Activated naive CD4-positive, alpha-beta T cell treated with Interleukin-2 at 50 U/mL for 16 hours (primary cell): ENCODE measurements at places on chromosomes 11 and 22.

- DNase-seq = no peak
Observed at GRCh38 chr11:123184531-123184930, 10.5 kb downstream of the CLMP start.

GRCh38 chr11:68431984-68432645 lies 28.4 kb upstream of the PPP6R3 start:
- DNase-seq = no peak

- no peak for DNase-seq
Observed at GRCh38 chr22:30889996-30890480, 78.5 kb downstream of the MORC2 start.

DNA sequence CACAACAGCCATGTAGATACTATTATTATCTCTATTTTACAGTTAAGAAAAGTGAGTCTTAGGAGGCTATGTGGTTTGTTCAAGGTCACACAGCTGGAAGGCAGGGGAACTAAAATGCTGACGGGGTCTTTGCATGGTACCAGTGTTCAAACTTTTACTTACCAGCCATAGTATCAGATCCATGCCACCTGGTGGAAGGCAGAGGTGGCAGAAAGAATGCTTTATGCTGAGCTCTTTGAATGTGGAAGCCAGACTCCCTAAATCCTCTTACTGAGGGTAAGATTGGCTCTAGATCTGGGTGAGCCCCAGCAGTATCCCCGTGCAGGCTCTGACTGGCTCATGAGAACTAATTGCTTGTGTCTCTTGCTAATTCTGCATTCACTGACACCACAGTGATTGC lies 54.3 kb upstream of the NAV2 start:
- no peak for DNase-seq

GRCh38 chr22:23072077-23072910 lies 2.0 kb downstream of the GNAZ start:
- DNase-seq = no peak

DNA sequence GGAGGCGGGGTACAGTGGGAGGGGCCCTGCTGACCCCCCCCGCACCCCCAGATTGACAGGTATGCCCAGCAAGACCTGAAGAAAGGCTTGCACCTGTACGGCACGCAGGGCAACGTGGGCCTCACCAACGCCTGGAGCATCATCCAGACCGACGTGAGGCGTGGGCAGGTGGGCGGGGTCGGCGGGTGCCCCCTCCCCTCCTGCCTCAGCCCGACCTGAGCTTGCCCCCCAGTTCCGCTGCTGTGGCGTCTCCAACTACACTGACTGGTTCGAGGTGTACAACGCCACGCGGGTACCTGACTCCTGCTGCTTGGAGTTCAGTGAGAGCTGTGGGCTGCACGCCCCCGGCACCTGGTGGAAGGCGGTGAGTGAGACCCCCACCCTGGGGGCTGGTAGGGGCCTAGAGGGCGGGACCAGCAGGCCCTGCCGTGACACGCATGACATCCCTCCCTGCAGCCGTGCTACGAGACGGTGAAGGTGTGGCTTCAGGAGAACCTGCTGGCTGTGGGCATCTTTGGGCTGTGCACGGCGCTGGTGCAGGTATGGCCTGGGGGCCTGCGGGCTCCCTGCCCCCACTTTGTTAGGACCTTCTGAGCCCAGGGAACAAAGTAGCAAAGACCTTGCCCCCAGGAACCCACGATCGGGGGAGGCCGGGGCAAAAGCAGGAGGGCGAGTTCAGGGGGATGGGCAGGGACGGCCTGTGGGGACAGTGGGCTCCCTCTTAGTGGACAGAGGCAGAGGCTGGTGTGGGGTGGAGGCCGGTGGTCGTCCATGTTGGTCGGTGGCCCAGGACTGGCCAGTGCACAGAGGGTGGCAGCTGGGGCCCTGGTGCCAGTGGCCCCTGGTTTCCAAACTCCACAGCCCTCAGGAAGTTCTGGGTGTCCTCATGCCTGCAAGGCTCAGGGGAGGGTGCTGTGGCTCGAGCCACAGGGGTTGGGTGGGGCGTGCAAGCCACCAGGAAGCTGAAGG lies 23.1 kb downstream of the TSPAN4 start:
- DNase-seq = no peak

- DNase-seq = no peak
Observed at GRCh38 chr22:40468616-40469015, 98.2 kb downstream of the SGSM3 start.

GRCh38 chr11:19724765-19725164 lies 12.1 kb downstream of the NAV2 start:
- DNase-seq = no peak

DNA sequence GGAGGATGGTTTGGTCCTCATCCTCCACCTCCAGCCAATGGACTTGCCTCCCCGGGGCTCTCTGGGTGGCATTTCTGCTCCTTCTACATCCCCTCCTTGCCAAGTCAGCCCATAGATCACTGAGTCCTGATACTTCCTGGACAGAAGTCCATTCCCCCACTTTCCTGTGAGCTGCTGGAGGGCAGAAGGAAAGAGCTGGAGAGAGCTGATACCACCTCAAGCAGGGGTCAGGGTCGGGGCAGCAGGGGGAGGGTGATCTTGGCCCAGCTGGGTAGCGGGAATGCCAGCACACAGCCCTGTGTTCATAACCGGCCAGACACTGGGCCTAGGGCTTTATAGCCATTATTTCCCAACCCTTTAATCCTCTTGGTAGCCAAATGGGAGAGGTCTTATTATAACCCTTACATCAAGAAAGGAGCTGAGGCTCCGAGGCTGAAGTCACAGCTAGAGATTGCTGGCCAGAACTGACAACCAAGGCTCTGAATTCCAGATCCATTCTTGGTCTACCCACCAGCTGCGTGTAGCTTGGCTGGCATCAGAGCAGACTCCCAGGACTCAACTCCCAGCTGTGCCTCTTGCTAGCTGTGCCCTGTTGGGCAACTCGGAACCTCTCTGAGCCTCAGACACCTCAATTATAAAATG lies 39.9 kb downstream of the CD6 start:
- DNase-seq = no peak

GRCh38 chr11:59011655-59012397 lies 72.5 kb downstream of the GLYATL1 start:
- no peak for DNase-seq

GRCh38 chr22:20406686-20407408 lies 12.9 kb downstream of the ZNF74 start:
- no peak for DNase-seq

DNA sequence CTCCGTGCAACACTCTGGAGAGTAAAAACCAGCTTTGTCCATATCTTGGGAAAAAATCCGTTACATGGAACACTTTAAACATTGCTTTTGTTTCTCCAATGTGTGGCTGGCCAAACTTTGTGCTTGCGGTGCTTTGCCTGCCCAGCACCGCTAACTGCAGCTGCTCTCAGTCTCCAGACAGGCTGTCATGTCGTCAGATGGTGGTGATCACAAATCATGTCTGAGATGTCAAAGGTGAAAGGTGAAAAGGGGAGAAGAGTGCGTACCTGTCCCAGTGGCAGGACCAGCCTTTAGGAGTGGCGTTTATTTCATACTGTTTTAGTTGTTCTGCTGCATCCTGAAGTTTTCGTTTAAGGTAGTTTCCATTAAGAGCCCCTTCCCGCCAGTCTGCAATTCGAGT lies 17.1 kb upstream of the AGBL2 start:
- DNase-seq = no peak

DNA sequence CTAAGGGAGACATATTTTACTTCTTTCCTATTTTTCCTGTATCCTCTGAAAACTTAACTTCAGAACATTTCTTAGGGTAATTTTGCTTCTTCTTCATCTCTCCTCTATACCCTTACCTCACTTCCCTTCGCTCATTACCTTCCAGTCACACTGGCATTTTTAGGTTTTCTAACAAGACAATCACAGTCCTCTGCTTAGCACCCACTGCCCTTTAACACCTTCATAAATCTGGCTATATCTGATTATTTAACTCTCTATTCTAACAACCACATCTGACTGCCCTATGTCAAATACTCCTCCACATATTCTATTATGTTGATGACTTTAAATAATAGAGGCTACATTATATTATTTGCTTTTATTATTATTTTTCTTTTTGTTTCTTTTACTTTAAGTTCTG lies 1058.0 kb upstream of the CNTN5 start:
- DNase-seq = no peak

DNA sequence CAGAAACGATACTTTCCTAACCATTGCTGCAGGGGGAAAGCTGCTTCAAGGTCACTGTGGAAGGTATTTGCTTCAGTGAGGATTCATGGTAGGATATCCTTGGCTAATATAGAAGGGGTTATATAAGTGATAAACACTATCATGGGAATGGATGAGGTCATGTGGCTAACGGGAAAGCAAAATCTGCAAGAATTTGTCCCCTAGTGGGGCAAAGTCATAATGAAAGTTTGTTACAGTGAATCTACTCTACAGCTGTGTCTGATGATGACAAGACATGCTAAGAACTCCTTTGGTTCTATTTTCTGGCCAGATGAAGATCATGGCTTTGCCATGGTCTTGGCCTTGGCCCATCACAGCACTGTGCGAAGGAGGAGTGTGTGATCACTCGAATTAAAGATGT lies 13.8 kb downstream of the MMP20 start:
- no peak for DNase-seq

- no peak for DNase-seq
Observed at GRCh38 chr22:25753252-25753651, 11.3 kb downstream of the MYO18B start.

GRCh38 chr11:33039274-33040032 lies at the start of gene TCP11L1:
Gene TCP11L1 (plus strand): TSS chr11:33039572. CDS start chr11:33043774, 4,202 bp downstream.
- DNase-seq = peak; percentile 84

DNA sequence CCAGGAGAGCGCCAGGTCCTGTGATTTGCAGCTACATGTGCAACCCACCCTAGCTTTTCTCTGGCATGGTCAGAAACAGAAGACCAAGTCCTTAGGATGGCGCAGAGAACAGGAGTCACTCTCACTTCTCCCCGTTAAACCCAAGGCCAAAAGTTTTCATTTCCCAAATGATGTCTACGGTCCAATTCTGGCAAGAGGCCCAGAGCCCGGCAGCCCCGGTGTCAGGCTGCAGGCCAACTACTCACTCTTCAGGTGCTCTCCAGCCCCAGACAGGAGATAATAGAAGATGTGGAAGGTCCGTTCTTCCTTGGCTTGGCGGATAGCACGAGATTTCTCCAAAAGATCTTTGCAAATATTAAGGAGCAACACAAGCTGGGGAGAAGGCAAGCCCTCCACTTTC lies 67.2 kb downstream of the MYH9 start:
- no peak for DNase-seq

DNA sequence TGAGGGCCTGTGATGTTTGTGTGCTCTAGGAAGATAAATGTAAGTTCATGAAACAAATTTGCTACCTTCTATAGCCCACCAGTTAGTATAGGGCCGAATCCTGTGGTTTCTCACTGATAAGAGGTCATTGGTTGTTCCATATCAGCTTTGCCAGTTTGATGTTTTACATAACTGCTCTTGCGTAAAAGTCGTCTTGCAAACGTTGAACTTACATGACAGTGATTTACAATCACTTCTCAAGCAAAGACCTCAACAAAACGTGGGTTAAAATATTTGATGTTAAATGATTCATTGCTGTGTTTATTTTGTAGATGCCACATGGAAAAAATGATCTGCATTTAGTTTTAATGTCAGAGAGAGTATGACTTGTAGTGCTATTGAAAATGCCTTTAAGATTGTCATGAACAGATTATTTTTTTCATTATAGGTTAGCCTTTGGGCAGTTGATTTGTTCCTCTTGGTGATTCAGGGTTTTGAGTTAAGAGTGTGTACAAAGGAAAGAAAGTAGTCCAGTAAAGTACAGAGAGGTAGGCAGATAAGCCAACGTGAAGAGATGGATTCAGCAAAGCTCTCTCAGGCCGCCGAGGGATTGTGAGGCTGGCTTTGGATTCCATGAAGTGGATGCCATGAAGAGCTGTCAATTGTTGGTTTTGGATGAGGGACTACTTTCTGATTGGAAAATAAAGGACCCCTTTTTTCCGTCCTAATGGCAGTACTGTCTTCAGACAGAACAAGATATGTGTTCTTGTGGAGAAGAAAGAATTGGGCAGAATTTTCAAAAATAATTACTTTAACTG lies 2.6 kb downstream of the EWSR1 start:
- DNase-seq = no peak

- no peak for DNase-seq
Observed at GRCh38 chr11:95827696-95828095, 37.4 kb downstream of the CEP57 start.

DNA sequence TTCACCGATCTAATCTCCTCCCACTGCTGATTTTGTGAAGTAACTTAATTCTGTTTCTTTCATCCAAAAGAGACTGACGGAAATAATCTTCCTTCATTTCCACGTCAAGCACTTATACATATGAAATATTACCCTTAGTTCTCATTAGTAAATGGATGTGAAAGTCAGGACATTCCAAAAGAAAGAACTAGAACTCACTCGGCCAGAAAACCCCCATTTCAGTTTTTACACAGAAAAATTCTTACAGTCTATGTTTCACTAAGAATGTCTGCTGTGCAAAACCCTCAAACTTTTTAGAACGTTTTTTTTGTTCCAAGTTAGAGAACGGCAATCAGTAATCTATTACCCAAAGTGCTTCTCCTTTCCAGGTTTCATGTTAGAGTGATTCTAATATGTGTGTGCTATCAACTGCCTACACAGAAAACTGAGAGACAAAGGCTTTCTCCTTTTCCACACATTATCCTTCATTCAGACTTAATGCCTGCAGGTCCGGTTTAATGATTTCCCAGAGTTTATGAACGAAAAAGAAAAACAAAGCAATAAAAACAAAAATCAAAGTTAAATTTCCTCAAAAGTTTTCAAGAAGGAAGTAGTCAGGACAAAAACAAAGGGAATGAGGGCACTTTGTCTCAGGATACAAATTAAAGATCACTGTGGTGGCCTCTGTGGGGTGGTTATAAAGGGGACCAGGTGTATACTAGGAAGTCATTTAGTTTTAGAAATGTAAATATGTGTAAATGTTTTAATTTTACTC lies 11.3 kb upstream of the SESN3 start:
- no peak for DNase-seq

GRCh38 chr11:84022201-84022600 lies 736.0 kb upstream of the CCDC90B start:
- no peak for DNase-seq

- no peak for DNase-seq
Observed at GRCh38 chr11:1705126-1706052, 8.4 kb downstream of the KRTAP5-6 start.

GRCh38 chr11:117287668-117288067 lies 3.5 kb upstream of the BACE1-AS start:
- DNase-seq = no peak

DNA sequence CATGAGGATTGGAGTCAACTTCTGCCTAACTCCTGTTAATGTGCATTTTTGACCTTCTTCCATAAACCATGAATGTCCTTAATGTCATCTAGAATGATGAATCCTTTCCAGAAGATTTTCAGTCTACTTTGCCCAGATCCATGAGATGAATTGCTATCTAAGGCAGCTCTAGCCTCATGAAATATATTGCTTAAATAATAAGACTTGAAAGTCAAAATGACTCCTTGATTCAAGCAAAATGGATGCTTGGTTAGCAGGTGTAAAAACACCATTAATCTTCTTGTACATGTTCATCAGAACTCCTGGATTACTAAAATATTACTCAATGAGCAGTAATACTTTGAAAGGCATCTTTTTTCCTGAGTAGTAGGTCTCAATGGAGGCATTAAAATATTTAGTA lies 238.5 kb upstream of the ZC3H12C start:
- no peak for DNase-seq

GRCh38 chr11:114262681-114263512 lies 33.3 kb upstream of the NNMT start:
- no peak for DNase-seq
